CD8-positive, alpha-beta memory T cell (primary cell): ENCODE measurements at places on chromosomes 13 and 19. TPM values are rescaled to one million over a fixed set of nuclear protein-coding genes. Genes with fewer than 3 reads are reported as not detected.

LGALS4 gene
- total RNA-seq, result 1.2 TPM

DNA sequence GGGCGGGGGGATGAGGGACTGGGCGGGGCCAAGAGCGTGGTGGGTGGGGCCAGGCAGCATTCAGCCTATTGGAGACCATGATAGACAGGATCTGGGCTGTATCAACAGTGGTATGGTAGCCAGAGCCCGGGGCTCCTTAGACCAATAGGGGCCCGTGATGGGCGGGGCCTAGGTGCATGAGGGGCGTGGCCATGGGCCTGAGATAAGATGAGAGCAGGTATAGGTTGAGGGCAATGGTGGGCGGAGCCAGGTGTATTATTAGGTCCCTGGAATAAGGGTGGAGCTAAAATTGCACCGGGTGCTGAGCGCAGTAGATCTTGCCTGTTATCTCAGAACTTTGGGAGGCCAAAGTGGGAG lies 5.3 kb downstream of the ABCA7 start:
- peak; percentile 71 for DNase-seq

DNA sequence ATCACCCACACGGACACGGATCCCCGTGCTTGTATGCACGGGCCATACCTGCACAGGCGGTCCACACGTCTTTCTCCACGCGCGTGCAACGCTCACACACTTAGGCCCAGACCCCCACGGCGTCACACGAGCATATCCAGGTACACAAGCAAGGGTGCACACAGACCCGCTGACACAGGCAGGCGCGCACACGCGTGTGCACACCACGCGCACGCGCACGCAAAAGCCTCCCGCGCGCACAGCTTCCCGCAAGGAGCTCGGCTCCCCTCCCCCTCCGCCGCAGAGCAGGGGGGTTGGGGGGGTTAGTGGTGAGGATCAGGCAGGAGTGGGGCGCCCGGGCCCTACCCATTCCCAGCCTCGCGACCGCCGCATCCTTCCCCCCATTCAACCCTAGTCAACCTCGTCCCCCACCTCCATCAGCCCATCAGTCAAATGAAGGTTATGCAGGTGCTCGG lies 407 bp downstream of the RAB3A start:
- DNase-seq, result peak; percentile 77

PSMD8 gene
- 256 TPM for total RNA-seq

GRCh38 chr19:49844138-49845095 lies 6.5 kb upstream of the PTOV1 start:
- DNase-seq, result no peak

GRCh38 chr19:18408053-18408476 lies 10.6 kb upstream of the LRRC25 start:
- DNase-seq, result no peak

SMIM44 gene
- not detected for total RNA-seq

- no peak for DNase-seq
Observed at GRCh38 chr13:78401873-78402707, 201.3 kb downstream of the POU4F1 start.

GRCh38 chr13:102012299-102013293 lies 389.3 kb downstream of the FGF14 start:
- no peak for DNase-seq

CNOT3 gene
- 75.1 TPM for total RNA-seq

POU4F1 gene
- total RNA-seq, result 0.09 TPM

PLVAP gene
- not detected for total RNA-seq

GRCh38 chr13:95862408-95862807 lies 185.5 kb downstream of the DNAJC3 start:
- DNase-seq, result no peak

GRCh38 chr13:100962585-100962984 lies 288.0 kb upstream of the TMTC4 start:
- no peak for DNase-seq

DNA sequence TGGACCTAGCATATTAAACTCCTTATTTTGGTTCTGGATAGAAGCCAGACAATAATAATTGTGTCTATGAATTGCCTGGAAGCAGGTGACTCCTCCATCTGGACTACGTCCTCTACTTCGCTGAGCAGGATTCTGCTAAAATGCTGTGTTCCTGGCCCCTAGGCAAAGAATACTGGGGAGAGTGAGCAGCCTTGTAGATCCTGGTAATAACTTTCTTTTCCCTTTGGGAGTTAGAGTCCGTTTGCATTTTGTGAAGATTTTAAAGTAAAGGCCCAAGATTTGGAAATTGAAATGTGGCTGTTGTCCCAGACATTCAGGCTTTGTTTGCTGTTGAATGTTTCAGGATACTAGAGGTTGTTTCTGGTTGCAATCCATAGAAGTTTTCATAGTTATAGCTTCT lies 511.9 kb upstream of the KLF12 start:
- DNase-seq, result no peak

DNA sequence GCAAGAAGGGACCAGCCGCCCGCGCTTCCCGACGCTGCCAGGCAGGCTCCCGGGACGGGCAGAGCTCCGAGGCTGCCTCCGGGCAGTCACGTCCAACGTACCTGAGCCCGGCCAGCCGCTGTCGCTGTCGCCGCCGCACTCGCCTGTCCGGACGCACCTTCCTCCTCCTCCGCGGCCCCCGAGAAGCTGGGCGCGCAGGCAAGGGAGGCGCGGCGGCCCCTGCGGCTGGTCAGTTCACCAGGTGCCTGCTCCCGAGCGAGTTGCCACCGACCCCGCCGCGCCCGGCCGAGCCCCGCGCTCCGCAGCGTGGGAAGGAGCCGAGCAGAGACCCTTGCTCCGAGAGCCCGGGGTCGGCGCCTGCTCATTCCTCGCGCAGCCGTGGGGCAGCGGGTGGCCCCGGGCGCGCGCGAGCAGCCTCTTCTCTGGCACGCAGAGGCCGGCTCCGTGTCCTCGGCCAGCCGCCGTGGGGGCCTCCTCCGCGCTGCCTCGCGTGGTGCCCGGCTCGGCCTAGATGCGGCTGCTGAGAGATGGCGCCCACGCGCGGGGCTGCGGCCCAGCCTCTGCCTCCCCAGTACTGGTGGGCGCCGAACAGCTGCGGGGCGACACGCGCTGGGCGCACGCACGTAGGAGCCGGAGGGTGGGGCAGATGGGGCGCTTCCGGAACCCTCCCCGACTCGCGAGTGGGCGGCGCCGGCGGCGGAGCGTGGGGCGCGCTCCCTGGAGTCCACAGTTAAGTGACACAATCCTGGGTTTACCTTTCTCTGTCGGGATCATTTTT lies 419.4 kb downstream of the UQCRFS1 start:
- no peak for DNase-seq

LRRC63 gene
- 0.55 TPM for total RNA-seq

GRCh38 chr13:56317841-56318240 lies 822.9 kb upstream of the PRR20A start:
- no peak for DNase-seq

PTGER1 gene
- not detected for total RNA-seq

GRCh38 chr13:34349091-34349722 lies 531.3 kb downstream of the RFC3 start:
- no peak for DNase-seq

GRCh38 chr13:93038187-93038586 lies 188.4 kb upstream of the GPC6 start:
- DNase-seq, result no peak

PLPPR2 gene
- 2.1 TPM for total RNA-seq

ARHGEF18 gene
- 53.3 TPM for total RNA-seq

GRCh38 chr13:110518571-110518970 lies 43.0 kb downstream of the RAB20 start:
- no peak for DNase-seq

DNA sequence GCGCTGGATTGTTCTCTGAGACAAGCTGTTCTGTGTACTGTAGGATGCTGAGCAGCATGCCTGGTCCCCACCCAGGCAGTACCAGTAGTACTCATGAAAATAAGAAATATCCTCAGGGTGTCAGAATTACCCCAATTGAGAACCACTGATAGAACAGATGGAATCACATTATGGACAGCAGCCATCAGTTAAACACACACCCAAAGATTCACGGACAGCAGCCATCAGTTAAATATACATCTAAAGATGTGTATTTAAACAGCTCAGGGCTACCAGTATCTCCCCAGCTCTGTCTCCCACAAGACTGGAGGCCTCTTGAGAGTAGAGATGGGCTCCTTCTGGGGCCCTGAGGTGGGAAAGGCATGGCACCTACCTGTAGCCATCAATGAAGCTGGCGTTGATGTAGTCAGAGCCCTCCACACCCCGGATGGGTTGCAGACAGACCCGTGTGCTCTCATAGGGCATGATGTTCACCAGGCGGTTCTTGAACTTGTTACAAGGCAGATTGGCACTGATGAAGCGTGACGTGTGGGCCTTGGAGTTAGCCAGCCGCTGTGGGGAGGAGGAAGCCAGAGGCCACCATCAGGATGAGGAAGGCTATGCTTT lies 129.3 kb downstream of the PTPRS start:
- DNase-seq, result no peak

ZNF738 gene
- total RNA-seq, result 8.4 TPM

- DNase-seq, result peak; percentile 88
Observed at GRCh38 chr19:3987619-3988371, 2.5 kb upstream of the EEF2 start.

DNA sequence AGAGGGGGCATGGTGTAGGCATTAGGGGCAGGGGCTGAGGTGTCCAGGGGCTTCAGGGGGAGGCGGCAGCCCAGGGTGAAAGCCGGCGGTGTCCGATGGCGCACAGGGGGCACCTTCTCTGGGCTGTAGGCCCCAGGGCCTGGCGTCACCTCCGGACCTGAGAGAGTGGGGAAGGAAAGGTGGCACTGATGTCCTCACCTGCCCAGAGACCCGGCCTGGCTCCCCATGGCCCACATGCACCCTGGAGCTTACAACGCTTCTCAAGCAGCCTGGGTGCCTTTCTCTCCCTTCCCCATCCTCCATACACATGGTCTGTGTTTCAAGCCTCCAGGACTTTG lies 3.3 kb upstream of the SHC2 start:
- no peak for DNase-seq

DNA sequence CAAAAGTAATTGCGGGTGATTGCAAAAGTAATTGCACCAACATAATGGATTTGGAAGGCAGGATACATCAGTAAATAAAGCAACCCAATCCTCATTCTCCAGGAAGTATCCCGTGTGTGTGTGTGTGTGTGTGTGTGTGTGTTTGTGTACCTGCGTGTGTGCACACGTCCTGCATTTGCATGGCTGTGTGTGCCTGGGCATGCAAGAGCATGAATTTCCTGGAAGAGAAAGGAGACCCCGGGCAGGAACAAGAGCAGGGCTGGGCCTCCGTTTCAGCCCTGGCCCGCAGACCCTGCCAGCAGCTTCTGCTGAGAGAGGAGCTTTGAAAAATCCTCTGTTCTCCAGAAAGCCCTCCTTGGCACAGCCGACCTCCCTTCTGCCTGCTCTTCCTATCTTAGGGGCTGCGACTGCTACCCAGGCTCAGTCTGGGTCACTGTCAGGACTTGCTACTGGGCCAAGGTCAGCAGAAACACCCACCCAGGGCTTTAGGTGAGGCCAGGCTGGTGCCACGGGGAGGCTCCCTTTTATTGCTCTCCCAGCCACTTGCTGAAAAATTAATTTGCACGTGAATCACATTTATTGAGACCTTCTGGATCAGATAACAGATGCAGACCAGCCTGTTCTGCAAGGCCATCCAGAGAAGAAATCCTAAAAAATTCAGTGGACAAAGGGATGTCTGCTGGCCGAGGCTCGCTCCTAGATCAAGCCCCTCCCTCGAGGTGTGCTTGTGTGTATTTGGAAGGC lies 258.3 kb downstream of the ZNF536 start:
- DNase-seq, result no peak

DNA sequence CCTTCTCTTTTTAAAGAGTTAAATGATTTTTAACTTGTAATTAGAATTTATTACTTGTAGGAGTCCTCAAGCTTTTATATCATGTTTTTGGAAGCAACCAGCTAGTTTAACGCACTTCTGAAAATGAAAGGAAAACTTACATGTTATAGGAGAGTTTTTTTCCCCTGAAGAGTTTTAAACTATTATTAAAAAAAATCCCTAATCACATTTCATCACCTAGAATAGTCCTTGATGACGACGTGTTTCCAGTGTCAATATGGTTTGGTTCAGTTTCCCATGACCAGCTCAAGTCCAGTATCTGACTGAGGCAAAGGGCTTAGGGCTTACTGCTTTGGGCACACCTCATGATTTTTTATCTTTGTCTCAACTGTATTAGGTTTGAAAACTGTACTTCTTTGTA lies 36.0 kb downstream of the URI1 start:
- DNase-seq, result no peak

DNA sequence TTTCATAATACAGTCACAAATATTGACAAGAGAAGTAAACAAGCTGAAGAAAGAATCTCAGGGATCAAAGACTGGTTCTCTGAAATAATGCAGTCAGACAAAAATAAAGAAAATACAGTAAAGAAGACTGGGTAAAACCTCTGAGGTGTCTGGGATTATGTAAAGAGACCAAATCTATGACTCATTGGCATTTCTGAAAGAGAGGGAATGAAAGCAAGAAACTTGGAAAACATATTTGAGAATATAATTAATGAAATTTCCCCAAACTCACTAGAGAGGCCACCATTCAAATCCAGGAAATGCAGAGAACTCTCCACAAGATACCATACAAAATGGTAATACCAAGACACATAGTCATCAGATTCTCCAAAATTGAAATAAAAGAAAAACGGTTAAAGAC lies 53.0 kb upstream of the GPC6 start:
- DNase-seq, result no peak

DNA sequence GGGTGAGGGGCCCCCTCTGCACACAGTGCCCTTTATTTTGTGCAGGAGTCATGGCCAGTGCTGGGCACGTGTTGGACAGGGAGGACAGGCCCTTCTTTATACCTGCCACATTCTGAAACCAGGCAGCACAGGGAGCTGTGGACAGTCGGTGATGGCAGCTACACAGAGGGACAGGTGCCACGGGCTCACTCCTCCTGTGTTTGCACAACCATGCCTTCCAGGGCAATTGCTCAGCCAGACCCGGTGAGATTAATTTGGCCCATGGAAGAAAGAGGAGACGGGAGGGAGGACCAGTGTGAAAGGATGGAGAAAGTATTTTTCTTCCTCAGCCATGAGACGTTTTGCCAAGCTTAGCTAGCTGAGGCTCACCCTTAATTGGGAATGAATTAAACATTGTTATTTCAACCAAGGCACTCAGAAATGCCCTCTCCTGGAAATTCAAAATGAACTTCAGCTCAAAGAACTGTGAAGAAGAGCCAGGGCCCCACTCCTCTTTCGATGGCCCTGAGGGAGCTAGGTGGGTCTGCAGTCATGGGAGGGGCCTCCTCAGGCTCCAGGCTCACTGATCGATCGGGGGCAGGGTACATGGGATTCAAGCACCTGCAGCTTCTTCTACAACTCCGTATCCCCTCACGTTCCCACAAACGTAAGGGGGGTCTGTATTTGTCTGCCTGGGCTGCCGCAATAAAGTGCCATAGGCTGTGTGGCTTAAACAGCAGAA lies 41.2 kb downstream of the SHISA2 start:
- DNase-seq, result no peak

DNA sequence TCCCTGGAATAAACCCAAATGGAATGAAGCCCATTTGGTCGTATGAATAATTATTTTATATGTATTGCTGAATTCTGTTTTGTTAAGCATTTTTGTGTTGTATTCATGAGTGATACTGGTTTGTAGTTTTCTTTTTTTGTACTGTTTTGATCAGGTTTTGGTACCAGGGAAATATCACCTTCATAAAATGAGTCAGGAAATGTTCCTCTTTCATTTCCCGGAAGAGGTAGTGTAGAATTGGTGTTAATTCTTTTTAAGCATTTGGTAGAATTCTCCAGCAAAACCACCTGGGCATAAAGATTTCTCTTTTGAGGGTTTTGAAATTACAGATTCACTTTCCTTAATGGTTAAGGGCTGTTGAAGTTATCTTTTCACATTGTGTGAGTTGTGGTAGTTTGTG lies 13.3 kb downstream of the SPATA13 start:
- no peak for DNase-seq

PNMA8B gene
- total RNA-seq, result not detected

SBK2 gene
- not detected for total RNA-seq

PSPN gene
- total RNA-seq, result 1.8 TPM
